Adrenal gland (tissue), 19 donors: ENCODE measurements at places on chromosomes 13 and 19. TPM values are rescaled to one million over a fixed set of nuclear protein-coding genes. Genes with fewer than 3 reads are reported as not detected.

DNA sequence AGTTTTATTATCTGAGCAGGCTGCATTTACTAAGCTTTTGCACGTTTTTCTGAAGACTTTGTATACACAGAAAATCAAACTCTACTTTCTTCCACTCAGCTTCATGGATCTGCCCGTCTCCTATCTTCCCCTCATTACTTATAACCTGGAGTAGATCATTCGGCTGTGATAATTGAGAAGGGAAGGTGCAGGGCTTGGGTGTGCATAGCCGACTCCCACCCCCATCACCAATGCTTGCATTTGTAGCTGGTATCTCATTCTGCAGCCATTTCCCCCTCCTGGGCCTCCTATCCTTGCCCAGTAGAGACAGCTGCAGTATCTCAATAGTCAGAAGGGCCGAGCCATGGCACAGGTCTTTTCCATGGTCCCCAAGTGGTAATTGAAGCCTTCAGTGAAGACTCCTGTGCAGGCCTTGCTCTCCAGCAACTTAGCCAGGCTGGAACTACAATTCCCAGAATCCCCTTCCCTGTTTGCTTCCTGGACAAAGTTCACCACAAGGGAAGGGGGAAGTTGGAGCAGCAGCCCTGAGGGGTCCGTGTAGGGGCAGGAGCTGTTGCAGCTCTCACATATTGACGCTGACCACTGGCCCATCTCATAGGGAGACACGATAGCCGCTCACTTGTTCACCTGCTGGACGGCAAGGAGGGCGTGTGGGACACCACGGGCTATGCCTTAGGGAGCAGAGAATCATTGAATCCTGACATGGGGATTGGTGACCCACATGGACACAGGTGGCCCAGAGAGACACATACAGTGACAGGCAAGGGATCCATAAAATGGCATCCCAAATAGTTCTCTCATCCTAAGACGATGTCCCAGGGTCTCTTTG is 2.1 kb upstream of the SIGLEC8 start:
- peaks cover 5% of the 10 kb centered on the region for H3K27me3 ChIP-seq
- no peaks in the 10 kb centered on the region for H3K4me1 ChIP-seq
- DNase-seq, result no peak
- no peak overlapping the region for H3K4me3 ChIP-seq

- H3K4me1 ChIP-seq, result no peaks in the 10 kb centered on the region
- no peaks in the 10 kb centered on the region for H3K36me3 ChIP-seq
- H3K27me3 ChIP-seq, result no peaks in the 10 kb centered on the region
- no peak overlapping the region for H3K27ac ChIP-seq
- DNase-seq, result no peak
Observed at GRCh38 chr13:38767506-38768265, 80.8 kb downstream of the FREM2 start.

Gene SHISA7
- 0.08 TPM for total RNA-seq

Gene TRPC4
- 0.65 TPM for total RNA-seq

Gene ATXN8OS
- total RNA-seq, result not detected

Gene CEACAM16
- total RNA-seq, result not detected
